Ammon's horn (tissue), 1 donor: ENCODE measurements at places on chromosomes 11 and 22.

GRCh38 chr22:39478441-39478850 lies 21.6 kb downstream of the MGAT3 start:
- DNase-seq, result no peak

DNA sequence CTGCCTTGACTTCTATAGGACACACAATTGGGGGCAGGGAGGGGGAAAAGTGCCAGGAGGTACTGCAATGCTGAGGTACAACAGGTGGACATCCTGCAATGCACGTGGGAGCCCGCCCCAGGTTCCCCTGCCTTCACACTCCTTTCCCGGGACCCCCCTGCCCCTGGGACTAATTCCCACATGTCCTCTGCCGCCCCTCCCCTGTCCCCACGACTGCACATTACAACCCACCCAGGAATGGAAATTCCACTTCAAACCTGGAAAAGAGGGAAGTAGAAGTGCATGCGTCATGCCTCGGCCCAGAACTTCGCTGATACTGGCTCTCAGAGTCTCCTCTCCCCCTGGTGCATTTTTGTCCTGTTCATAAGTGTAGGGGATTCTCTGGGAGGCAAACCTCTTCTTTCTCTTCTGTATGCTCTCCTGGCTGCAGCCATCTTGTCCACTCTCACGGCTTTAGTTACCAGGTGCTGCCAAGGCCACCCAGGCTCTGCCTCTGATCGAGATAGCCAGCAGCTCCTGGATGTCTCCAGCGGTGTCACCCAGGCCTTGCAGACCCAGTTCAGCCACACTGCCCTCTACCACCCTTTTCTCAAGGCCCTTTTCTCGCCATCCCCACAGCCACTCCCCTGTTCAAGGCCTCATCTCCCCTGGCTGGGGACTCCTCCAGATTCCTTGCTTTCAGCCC lies 43.7 kb downstream of the GDPD5 start:
- no peak for DNase-seq

GRCh38 chr22:48837341-48837935 lies 990.2 kb downstream of the BRD1 start:
- no peak for DNase-seq

- no peak for DNase-seq
Observed at GRCh38 chr22:26979294-26979693, 321.9 kb downstream of the MIAT start.

GRCh38 chr22:49602481-49602880 lies 225.2 kb downstream of the BRD1 start:
- no peak for DNase-seq

GRCh38 chr11:1310772-1311468 lies 1.5 kb upstream of the TOLLIP start:
- no peak for DNase-seq

- peak; percentile 79 for DNase-seq
Observed at GRCh38 chr22:50308597-50308935, 1.1 kb upstream of the PLXNB2 start.

DNA sequence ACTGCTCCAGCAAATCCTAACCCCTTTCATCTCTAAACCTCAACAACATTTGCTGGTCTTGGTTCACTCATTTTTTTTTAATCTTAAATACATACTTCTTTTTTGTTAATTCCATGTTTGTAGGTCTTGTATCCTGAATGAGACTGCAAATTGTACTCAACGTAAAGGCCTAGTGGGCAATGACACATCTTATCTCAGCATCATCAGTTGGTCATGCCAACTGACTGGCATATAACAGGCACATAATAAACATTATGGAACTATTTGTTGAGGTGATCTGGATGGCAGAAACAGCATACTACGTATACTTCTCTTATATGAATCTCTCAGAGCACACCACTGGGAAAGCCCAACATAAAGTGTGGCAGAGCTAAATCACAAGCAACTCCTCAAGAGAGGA lies 116.7 kb downstream of the RBFOX2 start:
- no peak for DNase-seq

DNA sequence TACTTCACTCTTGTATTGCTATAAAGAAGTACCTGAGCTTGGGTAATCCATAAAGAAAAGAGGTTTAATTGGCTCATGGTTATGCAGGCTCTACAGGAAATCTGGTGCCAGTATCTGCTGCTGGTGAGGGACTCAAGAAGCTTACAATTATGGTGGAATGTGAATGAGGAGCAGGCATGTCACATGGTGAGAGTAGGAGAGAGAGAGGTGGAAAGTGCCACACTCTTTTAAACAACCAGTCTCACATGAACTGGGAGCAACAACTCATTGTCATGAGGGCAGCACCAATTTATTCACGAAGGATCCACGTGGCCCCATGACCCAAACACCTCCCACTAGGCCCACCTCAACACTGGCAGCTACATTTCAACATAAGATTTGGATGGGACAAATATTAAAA lies 24.6 kb upstream of the IGLL5 start:
- no peak for DNase-seq

DNA sequence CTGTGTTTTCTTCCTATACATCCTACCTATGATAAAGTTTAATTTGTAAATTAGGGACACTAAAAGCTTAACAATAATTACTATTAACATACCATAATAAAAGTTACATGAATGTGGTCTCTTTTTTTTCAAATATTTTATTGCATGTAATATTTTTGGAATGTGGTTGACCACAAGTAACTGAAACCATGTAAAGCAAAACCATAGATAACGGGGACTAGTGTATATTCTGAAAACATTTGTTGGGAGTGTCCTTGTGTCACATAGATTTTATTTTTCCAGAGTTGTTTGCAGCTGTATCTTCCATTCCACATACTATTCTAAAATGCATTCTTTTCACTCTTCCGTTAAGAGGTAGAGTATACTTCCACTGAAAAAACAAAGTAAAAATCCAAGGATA lies 200.4 kb downstream of the KIF18A start:
- DNase-seq, result no peak

- DNase-seq, result no peak
Observed at GRCh38 chr11:128874427-128874826, 7.3 kb upstream of the KCNJ1 start.

- no peak for DNase-seq
Observed at GRCh38 chr11:131642756-131643531, 272.5 kb downstream of the NTM start.

DNA sequence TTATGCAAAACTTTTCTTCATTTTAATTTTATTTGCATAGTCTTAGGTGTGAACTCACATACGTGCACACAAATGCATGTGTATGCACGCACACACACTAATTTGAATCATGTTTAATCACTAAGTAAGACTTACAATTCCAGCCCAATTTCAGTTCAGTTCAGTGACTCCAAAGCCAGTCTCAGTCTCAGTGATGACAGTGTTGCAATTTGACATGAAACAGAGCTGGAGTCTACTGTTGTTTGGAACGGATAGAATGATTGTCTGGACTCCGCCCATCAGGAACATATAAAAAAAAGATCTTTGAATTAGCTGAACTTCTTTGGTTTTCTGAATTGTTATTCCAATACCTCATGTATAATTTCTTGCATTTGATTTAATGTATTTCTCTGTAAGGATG lies 14.9 kb upstream of the OR51S1 start:
- no peak for DNase-seq

DNA sequence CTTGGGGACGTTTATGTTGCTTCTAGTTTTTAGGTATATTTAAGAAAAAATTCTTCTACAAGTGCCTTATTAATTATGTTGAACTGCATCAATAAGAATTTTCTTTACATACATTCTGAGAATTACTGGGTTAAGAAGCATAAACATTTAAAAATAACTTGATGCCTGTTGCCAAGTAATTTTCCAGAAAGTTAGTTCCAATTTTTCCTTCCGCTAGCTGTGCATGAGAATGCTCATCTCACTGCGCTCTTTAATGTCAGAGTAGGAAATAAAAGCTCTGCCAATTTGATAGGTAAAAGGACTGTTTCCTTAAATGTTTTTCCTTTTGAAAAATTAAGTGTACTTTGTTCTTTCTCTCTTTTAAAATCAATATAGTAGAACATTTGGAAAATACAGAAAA lies 113.1 kb upstream of the ZBED5 start:
- DNase-seq, result no peak

DNA sequence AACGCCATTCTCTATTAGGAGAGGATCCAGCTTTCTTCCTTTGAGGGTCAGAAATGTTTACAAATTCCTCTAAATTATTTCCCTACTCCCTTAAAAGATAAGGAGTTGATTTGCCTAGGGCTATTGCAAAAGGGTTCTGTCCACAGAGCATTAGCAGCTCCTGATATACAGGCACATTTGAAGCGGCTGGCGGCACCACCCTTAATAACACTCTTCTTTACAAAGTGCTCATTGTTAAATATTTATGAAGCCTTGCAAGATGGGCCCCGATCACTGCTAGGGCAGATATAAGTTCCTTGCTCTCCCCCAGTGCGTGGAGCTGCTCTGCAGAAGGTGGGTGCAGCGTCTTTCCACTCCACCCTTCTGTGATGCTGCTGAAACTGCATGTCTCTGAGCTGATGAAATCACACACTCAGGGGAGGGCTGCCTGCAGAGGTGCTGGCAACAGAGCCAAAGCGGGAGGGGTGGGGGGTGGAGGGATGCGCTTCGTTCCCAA lies 116.7 kb upstream of the NTM start:
- peak; percentile 61 for DNase-seq
